ENCODE measurements at places on chromosomes 12 and 14.
A peak's percentile ranks its signal among the peaks of the same experiment; 100 is the strongest.

GRCh38 chr14:21937996-21938395, 264.4 kb upstream of the OR4E1 start:
- no peak for DNase-seq

- no peak for DNase-seq
Observed at GRCh38 chr14:34035177-34035933, 84.5 kb upstream of the EGLN3 start.

GRCh38 chr12:11744410-11744801, 94.9 kb downstream of the ETV6 start:
- no peak for DNase-seq

GRCh38 chr14:89807151-89807550, 147.4 kb downstream of the EFCAB11 start:
- DNase-seq, result no peak

DNA sequence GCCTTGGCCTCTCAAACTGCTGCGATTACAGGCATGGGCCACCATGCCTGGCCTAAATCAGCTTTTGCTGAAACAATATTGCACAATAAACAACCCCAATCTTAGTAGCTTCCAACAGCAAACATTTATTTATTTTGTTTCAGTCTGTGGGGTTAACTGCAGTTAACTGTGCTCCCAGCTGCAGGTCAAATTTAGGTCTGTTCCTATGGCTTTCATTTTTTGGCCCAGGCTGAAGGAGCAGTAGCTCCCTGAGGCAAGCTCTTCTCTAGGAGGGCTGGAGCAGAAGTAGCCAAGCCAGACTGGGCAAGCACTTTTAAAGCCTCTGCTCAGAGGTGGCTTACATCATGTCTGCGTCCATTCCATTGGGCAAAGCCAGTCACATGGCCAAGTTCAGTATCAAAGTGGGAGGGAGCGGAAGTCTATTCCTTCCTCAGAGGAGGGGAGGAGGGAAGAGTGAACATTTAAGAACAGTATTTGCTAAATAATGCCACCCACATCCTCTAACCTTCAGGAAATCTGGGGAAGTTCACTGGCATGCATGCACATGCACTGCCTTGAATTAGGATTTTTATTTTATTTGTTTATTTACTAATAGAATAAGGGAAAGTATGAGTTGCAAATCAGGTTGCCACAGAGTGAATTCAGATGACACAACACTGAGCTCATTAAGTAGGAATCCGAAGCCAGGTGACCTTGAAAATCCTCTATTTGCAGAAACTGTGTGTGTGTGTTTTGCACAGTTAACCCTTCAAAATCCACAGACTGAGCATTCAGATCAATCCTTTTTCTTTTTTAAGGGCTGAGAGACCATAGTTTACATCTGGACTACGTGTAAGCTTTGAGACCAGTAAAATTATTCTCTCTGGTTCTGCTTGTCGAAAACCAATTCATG, 122.0 kb upstream of the SEL1L start:
- no peak for DNase-seq

- DNase-seq, result peak; percentile 90
Observed at GRCh38 chr14:21092273-21093011, 6.0 kb downstream of the ZNF219 start.

GRCh38 chr14:74645756-74646470, 33.9 kb upstream of the LTBP2 start:
- no peak for DNase-seq
